Activated CD8-positive, alpha-beta memory T cell treated with anti-CD3 and anti-CD28 coated beads for 1 hour (primary cell): ENCODE measurements at places on chromosomes 1 and 21.
A peak's percentile ranks its signal among the peaks of the same experiment; 100 is the strongest.

GRCh38 chr1:94980582-94981574 is 54.0 kb upstream of the CNN3 start:
- DNase-seq: no peak

- no peak for DNase-seq
Observed at GRCh38 chr1:117581391-117581943, 24.4 kb upstream of the TENT5C start.

DNA sequence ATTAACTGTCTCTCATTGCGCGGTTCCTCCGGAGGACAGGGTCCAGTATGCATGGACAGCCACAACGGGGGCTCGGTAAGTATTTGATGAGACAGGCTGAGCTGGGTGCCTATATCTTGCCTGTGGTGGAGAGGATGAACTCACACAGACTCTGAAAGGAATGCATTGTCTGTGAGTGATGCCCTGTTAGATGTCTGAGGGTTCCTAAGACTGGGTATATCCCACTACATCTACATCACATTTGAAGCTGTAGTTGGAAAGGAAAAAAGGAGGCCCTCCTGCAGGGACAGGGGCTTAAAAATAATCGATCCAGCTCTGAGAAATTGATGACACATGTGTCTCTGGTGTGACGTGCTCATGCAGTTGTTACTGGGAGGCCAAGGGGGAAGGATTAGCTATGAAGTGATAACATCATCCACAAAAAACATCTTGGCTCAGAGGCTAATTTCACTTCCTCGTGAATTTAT is 1.9 kb downstream of the ADARB1 start:
- DNase-seq: no peak

DNA sequence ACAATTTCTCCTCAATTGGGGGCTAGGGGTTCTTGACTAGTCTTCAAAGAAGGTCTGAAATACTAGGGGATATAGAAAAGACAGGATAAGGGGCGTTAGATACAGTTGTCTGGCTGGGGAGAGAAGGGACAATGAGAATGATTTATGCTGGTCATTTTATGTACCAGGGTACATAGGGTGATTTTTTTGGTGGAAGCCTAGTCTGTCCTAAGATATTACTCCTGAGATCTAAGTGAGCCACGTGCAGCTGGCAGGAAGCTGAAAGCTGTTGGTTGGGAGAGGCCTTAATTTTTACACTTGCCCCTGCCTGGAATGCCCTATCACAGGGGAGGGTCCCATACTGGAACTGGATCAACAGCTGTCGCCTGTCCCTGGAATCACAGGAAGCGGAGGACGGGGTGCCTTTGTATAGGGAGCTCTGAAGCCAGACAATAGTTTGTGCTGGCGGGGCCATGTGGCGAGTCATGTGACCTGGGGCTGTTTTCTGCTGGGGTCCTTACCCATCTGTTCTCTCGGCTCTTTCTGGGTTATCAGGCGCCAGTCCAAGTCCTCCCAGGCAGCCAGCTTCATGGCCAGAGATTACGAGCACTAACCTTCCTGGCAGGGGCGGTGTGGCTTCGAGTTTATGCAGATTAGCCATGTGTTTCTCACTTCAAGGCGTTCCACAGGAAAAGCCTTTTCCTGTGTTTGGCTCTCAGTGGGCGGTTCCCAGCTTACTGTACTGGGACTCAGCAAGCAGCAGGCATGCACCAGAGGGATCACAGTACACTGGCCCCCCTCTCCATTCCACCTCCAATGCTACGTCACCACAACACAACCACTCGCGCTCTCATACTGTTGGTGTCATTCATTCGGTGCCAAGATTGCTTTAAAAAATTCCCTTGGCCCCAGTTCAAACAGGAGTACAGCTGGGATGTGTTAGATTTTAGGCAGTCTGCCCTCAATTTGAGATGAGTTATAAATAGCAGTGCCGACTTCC is 27.5 kb downstream of the ARID1A start:
- DNase-seq: peak; percentile 14

DNA sequence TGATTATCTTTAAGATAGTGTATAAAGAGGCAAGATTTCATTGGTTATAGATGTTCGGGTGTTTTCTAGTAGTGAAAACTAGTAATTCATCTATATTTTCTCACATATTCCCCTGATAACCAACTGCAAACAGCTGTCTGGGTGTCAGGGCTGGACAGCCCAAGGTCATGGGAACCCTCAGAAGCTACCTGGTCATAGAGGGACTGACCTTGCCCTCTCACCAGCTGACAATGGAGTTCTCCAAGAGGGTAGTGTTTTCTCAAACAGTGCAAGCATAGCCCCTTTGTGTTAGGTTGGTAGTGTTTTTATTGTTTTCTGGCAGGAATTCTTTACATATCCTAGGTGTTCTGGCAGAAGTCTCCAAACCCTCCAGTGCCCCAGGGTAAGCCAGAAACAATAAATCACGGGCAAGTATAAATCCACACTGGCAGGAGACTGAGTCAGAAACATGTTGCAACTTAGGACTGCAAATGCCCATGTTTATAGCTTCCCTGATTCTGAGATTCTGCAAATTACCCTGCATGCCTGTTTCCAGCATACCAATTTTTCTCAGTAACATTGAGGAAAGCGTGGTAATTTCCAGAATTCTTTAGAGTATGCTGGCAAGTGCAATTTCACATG is 82.8 kb upstream of the ATP1A1 start:
- no peak for DNase-seq

- no peak for DNase-seq
Observed at GRCh38 chr21:27806281-27806680, 839.4 kb upstream of the ADAMTS5 start.

DNA sequence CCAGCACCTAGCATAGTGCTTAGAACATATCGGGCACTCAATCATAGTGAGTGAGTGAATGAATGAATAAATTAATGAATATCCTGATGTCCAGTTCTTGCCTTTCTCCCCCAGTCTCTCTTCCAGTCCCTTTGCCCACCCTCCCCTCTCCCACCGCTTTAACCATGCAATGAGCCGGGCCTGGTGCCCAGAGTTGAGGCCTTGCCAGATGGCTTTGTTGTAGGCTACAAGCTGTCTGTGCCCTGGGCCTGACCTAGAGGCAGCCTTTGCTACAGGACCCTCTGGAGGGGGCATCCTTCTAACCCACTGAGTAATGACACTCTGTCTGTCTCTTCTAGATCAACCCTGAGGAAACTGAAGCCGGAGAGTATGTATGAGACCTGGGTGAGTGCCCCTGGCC is 6.9 kb downstream of the CASQ1 start:
- no peak for DNase-seq

DNA sequence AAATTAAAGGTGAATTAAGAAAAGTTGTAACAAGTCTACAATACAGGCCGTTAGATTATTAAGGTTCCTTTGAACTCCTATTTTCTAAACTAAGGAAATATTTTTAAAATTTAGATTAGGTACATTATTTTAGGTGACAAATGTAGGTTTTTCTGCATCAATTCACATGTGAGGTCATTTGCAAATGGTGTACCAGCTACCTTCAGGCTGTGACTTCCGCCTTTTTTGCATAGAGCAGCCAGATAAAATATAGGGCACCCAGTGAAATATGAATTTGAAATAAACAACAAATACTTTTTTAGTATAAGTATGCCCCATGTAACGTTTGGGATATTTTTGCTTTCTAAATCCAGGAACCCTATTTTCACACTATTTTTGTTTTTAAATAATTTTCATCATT is 544.0 kb downstream of the LMO4 start:
- DNase-seq: no peak

GRCh38 chr1:4638345-4638729 is 16.1 kb upstream of the AJAP1 start:
- no peak for DNase-seq

- DNase-seq: no peak
Observed at GRCh38 chr1:33727310-33727709, 136.6 kb upstream of the HMGB4 start.

GRCh38 chr21:44510508-44511218 is 29.3 kb downstream of the KRTAP10-1 start:
- DNase-seq: peak; percentile 82

GRCh38 chr1:191641420-191642260 is 516.6 kb upstream of the RGS18 start:
- no peak for DNase-seq

- DNase-seq: no peak
Observed at GRCh38 chr1:154148807-154149206, 6.1 kb downstream of the NUP210L start.

- DNase-seq: no peak
Observed at GRCh38 chr1:200379432-200379757, 30.4 kb downstream of the ZNF281 start.

DNA sequence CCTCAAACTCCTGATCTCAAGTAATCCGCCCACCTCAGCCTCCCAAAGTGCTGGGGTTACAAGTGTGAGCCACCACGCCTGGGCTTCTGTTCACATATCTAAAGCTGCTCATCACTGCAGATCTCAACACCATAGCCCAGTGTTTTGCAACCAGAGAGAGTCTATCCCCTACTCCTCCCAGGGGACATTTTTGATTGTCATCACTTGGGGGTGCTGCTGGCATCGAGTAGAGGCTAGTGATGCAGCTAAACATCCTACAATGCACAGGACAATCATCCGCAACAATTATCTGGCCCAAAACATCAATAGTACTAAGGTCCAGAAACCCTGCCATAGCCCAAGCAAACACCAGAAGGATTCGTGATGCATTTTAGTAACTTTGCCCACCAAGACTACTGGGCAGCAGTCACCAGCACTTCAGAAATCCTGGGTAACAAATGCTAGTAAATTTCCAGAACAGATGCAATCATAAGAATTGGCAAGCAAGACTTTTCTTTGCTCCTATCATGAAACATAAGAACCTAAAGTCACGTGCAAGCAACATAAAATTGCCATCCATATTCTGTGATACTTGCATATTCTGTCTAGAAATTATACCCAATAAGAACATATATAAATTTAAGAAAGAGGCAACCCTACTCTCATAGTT is 159.2 kb downstream of the APP start:
- DNase-seq: no peak
